D721Med (cell line): ENCODE measurements at places on chromosomes 1 and 21.

DNA sequence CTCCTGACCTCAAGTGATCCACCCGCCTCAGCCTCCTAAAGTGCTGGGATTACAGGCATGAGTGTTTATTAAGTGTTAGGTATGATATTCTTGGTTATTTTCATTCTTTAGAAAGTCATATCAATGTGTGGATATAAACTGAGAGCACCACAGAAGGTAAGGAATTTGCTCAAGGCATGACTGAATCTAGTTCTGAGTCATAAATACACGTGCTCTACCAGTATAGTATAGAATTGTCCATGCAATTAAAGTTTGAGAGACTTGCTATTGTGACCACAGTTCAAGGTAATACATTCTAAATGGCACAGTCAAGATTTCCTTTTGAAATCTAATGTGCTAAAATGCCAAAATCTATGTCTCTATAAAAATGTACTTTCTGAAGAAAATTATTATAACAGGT is 401.1 kb upstream of the CHRM3 start:
- no peak for DNase-seq

- DNase-seq: no peak
Measured at GRCh38 chr1:172906778-172907592, 143.8 kb downstream of the TNFSF18 start.

- DNase-seq: no peak
Measured at GRCh38 chr1:202171292-202172014, 11.1 kb upstream of the PTPN7 start.

- DNase-seq: no peak
Measured at GRCh38 chr1:100735244-100735643, 15.7 kb downstream of the VCAM1 start.

- DNase-seq: no peak
Measured at GRCh38 chr1:112146201-112146715, 156.8 kb upstream of the KCND3 start.

DNA sequence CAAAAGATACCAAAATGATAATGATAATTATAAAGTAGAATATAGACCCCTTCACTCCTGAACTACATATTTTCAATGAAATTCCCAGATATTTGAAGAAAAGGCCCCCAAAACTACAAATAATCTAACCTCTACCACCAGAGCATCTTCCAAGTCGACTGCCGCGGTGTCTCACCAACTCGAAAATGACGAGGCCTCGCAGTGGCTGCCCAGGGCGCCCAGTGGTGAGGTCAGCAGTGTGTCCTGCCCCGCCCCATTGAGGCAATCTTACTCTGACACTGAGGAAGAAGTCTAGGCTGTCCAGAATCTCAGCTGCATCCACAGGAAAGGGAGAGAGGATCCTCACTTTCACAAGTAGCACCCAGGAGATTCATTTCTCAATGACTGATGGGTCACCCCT is 5.2 kb downstream of the DUSP10 start:
- DNase-seq: no peak

DNA sequence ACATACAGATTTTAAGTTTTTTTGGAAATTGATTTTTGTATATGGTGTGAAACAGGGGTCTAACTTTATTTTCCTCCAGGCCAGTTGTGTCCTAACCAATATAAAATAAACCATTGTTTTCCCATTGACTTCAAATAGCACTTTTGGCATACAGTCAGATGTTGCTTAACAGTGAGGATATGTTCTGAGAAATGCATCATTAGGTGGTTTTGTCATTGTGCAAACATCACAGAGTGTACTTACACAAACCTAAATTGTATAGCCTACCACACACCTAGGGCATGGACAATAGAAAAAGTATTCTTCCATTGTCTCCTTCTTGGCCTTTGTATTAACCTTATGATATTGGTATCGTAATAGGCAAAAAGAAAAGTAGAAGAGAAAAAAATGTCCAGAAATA is 37.4 kb upstream of the DISP1 start:
- DNase-seq: no peak

DNA sequence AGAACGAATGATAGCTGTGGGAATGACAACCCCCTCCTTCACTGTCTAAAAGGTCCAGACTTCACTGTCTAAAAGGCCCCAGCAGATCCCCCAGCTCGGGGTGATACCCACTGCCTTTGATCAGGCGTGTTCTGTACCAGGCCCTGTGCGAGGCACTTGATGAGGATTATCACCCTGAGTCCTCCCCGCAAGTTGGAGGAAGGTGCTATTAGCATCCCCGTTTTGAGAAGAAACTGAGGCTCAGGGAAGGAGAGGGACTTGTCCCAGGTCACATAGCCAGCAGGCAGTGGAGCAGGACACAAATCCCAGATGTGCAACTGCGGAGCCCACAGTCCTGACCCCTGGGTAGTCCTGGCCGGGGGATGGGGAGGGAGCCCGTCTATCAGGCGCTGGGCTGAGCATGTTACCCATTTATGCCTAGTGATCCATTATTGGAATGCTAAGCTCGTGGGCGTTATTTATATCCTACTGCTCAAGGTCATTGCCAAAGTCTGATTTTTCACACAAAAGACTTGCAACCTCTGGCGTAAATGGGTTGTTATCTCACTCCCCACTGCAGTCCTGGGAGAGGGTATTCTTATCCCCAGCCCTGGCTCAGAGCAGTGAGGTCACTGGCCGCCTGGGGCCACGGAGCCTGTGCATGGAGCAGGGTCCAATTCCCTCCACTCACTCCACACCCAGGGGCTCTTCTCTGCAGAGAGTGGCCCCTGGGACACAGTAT is 722.2 kb downstream of the MATN1 start:
- DNase-seq: no peak

GRCh38 chr1:184590163-184590750 is 164.4 kb downstream of the EDEM3 start:
- DNase-seq: no peak

GRCh38 chr21:42227909-42228708 is 9.2 kb downstream of the ABCG1 start:
- DNase-seq: no peak
